SK-N-SH treated with all-trans-retinoic acid at 6 μM for 48 hours (cell line): ENCODE measurements at places on chromosomes 2 and 18.

- ATAC-seq, result no peak
Measured at GRCh38 chr18:23635283-23636070, 27.2 kb downstream of the ANKRD29 start.

DNA sequence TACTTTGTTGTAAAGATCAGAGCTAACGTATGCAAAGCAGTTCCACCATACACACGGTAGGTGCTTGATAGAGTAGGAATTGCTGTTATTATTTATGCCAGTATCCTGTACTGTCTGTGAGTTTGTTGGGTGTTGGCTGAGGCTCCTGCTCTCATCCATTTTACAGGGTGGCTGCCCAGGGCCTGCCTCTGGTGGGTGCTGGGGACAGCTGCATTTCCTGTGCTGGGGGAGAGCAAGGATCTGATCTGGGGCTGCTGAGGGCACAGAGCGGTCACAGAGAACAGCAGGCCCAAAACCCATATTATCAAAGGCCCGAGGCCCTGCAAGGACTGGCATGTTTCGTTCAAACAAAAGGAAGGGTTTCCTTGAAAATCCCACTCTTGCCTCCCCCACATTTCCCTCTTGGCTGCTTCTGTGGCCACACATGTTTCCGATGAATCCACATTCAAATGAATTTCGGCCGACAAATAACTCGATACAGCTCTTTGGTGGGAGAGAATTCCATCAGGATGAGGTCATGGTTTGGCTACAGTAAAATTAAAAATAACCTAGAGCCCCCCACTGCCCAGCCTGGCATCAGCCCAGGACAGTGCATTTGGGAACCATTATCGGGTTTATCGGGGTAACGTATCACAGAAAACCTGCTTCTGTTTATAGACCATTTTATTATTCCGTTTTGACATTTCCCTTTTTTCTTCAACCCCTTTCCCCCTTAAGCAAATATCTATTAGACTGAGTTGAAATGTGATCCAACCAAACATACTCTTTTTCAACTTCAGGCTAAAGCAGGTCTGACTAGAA is 143.4 kb downstream of the CYRIA start:
- ATAC-seq, result no peak; the same call in 2 of the 3 replicates

- ATAC-seq, result no peak
Measured at GRCh38 chr18:55534547-55534946, 53.4 kb downstream of the TCF4 start.

GRCh38 chr2:170817093-170818035 is 677 bp downstream of the GAD1 start:
- ATAC-seq, result peak; percentile 23
